BE2C (cell line): ENCODE measurements at places on chromosomes 3 and 15.
A peak's percentile ranks its signal among the peaks of the same experiment; 100 is the strongest.

- no peak for DNase-seq
Measured at GRCh38 chr15:101384276-101384675, 89.2 kb upstream of the SNRPA1 start.

- no peak for DNase-seq
Measured at GRCh38 chr15:99993262-99993661, 260.0 kb upstream of the LYSMD4 start.

- no peak for DNase-seq
Measured at GRCh38 chr3:107206945-107207344, 170.3 kb upstream of the CCDC54 start.

DNA sequence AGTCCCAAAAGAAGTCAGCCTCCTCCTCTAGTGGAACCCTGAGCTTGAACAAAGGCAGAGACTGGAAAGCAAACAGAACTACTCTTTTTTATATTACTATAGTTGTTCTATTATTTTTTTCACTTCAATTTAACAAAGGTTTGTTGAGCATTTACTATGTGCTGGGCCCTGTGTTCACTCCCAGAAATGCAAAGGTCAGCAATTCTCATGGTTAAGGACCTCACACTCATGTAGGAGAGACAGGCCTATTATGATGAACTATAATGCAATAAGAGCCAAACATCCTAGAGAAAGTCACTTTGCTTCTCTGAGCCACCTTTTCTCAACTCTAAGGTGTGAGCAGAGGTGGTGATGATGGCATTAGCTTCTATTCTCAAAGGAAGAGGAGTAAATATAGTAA is 82.1 kb upstream of the ARHGEF3 start:
- DNase-seq = no peak

- DNase-seq = no peak
Measured at GRCh38 chr15:25683911-25684310, 179.2 kb downstream of the ATP10A start.

DNA sequence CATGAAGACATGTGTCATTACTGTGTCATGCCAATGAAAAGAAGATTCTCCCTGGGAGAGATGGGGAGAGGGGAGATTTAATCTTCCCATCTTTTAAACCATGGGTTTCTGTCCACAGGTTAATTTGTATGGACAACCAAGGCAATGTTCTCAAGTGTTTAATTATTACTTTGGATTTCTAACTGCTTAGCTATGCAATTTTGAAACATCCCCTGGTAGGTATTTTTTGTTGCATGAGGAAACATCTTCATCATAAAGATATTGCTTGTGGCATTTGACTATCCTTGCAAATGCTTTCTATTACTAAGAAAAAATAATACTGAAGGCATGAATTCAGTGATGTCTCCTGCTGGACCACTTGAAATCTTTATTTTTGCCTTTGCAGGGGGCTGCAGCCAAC is 326.6 kb upstream of the TPM1 start:
- DNase-seq = no peak

- no peak for DNase-seq
Measured at GRCh38 chr3:149243540-149243939, 21.9 kb upstream of the CP start.

GRCh38 chr3:194072691-194073279 is 63.2 kb upstream of the HES1 start:
- no peak for DNase-seq

DNA sequence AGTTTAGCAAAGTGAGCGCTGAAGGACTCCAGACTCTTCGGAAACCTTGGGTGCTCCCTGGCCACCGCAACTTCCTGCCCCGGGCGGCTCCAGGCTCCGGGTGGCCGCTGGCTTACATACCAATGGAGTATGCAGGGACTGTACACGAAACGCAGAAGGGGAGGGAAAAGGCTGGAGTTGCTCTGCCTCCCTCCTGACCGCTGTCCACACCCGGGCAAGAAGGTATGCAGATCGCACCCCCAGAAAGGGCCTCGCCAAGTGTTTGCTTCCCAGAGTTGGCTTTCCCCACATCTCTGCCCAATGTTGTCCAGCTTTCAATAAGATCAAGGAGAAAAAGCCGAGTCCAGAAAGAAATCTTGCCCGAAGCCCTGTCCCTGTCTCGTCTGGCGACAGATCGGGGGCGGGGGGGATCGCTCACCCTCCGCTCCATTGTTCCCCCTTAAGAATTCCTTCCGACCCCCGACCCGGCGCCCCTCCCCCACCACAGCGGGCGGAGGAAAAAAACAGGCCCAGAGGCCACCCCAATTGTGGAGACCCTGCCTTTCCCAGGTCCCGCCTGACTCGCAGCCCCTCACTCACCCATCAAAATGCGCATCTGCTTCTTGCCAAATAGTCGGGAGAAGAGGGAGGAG is 533 bp downstream of the ARF4 start:
- peak; percentile 42 for DNase-seq

DNA sequence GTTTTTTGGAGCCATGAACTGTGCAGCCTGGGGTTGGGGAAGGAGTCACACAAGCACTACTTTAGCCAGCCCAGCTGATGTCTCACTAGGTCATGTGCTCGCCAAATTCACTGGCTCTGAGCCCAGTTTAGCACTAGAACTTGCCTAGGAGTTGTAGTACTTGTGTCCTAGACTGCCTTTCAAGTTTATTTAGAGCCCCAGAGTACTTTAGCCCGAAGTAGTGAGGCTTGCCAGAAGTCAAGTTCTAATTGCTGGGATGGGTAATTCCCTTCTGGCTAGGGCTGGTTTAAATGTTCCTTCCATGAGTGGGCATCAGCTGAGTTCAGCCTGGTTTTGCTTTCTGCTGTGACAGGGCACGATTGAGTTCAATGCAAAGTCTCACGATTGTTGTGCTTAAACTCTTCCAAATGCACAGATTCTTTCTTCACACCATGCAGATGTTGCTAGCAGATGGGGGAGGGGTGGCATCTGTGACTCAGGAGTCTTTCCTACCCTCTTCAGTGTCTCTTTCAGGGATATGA is 228.2 kb upstream of the ZPLD1 start:
- no peak for DNase-seq

DNA sequence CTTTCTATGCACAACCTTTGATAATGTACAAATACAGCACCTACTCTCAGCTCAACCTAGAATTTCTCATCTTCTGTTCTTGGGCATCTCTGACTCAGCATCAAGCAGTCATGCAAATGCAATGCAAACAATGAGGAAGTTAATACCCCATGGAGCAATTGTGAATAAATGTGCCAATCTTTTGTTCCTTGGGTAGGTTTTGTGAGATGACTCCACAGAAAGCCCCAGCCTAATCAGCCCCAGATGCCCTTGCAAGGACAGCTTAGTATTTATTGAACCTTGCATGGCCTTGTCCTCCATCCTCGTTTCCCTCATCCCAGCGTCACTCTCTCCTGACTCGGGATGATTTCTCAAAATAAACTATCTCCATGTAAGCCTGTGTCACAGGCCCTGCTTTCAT is 494.7 kb upstream of the NECTIN3 start:
- no peak for DNase-seq

- peak; percentile 13 for DNase-seq
Measured at GRCh38 chr3:46496746-46497555, 825 bp upstream of the RTP3 start.

- no peak for DNase-seq
Measured at GRCh38 chr15:65130941-65131340, 2.7 kb downstream of the PDCD7 start.
